Thyroid gland (tissue), 4 donors: ENCODE measurements at places on chromosomes 3 and 15.

GRCh38 chr3:160210799-160211221 is 14.4 kb upstream of the C3orf80 start:
- DNase-seq = no peak

- no peak for DNase-seq
Measured at GRCh38 chr3:48565591-48566400, 2.2 kb upstream of the UCN2 start.

- peak; percentile 99 for DNase-seq
Measured at GRCh38 chr15:25465835-25466234, 27.0 kb upstream of the UBE3A start.

DNA sequence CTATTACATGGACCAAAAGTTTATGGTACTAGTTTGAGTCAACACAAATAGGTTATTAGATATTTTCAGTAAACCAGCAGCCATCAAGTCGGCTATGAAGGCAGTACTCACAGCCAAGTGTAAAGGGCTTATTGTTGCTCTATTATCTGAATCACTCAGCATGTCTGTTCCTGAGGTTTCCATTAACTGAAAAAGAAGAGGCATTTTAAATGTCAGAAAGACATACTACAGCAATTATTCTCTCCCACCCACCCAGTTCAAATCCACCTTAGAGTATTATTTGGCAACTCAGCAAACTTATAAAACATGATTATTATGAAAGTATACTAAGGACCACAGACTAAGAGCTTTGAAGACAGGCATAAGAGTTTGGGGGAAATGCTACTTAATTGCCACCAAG is 93.1 kb downstream of the BTD start:
- no peak for DNase-seq

DNA sequence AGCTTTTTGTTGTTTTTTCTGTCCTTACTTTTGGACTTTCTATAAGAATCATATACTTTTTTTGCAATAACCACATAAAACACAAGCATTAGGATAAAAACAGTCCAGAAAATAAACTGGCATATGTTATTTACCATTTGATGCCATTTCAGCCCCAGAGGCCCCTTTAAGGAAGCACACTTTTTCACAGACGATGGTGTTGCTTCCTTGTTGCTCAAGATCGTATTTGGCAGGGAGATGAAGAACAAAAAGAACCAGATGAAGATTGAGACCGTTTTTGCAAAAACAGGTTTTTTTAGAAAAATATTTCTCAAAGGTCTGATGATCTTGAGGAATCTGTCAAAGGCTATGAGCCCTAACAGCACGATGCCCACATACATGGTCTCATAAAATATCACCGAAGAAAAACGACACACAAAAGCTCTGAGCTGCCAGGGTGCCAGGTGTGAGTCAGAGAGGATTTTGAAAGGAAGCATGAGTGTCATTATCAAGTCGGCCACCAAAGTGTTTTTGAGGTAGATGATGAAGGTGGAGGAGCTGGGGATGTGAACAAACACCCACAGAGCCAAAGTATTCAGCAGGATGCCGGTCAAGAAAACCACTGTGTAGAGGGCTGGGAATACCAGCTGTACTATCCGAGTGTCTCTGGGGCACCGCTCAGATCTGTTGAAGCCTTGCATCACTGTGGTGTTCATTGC is 902 bp downstream of the P2RY13 start:
- no peak for DNase-seq

- no peak for DNase-seq
Measured at GRCh38 chr3:194249323-194250097, 101.6 kb downstream of the CPN2 start.

GRCh38 chr3:127045435-127046045 is 62.6 kb downstream of the PLXNA1 start:
- DNase-seq = peak; percentile 37

- no peak for DNase-seq
Measured at GRCh38 chr3:27585429-27585828, 101.2 kb upstream of the SLC4A7 start.

DNA sequence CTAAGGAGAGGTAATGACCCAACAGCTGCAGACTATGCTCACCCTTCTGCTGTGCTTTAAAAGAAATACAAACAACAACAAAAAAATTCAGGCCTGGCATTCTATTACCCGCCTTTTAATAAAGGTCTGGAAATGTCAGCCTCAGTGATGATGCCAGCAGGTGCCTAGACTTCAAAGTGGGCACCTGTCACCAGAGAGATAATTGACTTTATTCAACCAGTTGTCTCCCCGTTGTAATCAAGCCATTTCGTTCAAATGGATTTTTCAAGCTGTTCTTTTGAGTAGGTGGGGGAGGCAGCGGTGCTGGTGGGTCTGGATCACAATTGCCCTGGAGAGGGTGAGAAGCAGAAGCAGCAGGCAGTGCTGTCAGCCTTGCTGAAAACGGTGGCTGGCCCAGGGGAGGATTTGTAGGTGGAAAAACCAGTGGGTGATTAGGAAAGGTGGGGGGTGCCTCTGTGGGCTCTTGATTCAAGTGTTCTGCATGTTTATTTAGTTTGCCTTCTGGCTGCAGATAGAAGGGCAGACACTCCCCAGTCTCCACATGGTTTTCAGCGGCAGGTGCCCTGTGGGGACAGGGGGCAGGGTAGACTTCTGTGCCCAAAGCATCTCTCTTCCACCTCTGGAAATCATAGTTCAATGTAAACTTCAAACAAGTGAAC is 300.2 kb upstream of the SLCO3A1 start:
- peak; percentile 19 for DNase-seq

DNA sequence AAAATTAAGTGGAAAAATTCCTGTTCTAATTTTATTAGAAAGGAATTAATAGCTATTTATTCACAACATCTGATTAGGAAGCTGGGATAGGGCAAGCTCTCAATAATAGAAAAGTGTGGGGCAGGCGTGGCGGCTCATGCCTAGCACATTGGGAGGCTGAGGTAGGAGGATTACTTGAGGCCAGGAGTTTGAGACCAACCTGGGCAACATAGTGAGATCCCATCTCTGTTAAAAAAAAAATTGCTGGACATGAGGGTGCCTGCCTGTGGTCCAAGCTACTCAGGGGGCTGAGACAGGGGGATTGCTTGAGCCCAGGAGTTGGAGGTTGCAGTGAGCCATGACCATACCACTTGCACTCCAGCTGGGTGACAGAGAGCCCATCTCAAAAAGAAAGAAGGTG is 119.6 kb downstream of the TCF12 start:
- no peak for DNase-seq

- no peak for DNase-seq
Measured at GRCh38 chr3:69959581-69959980, 40.0 kb upstream of the SAMMSON start.

GRCh38 chr3:107745354-107745753 is 222.6 kb downstream of the BBX start:
- DNase-seq = no peak

DNA sequence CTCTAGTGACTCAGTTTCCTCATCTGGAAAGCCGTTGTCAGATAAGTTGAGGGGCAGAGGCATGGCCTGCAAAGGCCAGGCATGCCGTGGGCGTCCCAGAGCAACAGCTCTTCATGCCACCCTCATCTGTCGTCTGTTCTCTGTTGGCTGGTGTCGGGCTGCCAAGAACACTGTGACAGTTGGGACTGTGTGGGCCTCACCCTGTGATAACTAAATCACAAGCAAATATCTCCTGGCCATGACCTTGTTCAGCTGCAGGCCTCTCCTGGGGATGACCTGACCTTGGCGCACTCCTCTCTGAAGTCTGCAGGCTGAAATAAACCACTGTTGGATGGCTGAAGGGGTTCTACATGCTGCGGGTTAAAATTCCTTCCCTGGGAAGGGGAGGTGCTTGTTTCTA is 145.9 kb downstream of the SHQ1 start:
- DNase-seq = no peak
